ENCODE measurements at places on chromosomes 12 and 14.

DNA sequence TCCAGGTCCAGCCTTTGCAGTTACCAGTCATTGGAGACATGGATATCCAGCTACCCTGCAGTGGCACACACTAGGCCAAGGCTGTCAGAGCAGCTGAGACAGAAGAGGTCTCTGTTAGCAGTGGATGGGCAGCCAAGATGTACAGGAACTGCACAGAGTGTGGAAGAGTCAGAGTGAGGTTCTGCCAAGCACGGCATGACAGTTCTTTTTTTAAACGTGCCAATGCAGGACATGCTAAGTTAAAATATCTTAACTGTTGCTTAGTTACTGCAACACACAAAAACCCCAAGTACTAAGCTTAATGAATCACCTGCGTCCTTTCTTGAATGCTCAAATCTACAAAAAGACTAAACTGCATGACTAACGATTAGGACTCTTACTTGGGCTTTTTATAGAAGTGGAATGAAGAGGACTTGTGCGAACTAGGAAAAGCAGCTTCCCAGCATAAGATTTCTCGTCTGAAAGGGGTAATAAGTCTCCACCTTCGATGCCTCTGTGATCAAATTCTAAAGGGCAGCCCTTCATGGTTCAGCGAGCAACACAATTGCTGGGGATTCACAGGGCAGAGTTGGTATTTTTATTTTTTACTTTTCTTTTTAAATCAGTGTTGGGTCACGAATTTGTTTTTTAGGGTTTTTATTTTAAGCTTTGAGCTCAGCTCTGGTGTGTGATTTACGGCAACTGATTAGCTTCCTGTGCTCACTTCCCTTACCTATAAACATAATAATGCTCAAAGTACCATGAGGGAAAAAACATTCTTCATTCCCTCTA, 20.6 kb downstream of the MAPK1IP1L start:
- DNase-seq: no peak

DNA sequence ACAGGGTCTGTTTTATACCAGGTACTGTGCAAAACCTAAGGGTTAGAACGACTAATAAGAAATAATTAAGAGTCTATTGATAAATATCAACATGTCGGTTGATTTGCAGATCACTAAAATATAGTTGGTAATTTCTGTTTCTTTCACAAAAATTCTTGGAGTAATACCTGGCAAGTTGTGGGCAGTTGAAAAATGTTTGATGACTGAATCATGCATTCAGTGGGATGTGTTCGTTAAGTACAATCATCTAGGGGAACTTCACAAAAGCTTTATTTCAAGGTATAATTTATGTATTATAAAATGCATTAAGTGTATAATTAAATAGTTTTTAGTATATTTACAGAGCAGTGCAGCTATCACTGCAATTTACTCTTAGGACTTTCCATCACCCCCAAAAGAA, 120.0 kb downstream of the KCNA5 start:
- no peak for DNase-seq

DNA sequence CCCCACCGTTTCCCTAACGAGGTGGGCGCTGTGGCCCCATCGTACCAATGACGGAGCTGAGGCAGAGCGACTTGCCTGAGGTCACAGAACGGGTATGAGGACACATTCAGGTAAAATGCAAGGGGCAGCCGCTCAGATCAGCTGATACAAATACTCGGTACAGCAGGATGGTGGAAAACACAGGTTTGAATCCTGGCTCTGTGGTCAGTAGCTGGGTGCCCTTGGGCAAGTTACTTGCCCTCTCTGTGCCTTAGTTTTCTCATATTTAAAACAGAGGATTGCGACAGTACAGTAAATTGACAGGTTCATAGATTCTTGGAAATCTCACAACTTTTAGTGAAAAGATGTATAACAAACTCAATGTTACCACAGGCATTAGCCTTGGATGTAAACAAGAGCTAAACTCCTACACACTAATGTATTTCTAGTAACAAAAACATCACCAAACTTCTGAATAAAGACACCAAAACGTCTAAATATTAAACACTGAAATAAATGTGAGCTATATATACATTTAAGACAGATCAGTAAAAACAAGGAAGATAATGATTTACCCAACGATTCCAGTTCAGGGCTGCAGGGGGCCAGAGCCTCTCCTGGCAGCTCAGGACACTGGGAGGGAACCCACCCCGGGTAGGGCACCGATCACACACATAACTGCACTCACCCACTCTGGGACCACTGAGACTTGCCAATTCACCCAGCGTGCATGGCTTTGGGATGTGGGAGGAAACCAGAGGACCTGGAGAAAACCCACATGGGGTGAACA, 128.4 kb downstream of the RBM19 start:
- no peak for DNase-seq

DNA sequence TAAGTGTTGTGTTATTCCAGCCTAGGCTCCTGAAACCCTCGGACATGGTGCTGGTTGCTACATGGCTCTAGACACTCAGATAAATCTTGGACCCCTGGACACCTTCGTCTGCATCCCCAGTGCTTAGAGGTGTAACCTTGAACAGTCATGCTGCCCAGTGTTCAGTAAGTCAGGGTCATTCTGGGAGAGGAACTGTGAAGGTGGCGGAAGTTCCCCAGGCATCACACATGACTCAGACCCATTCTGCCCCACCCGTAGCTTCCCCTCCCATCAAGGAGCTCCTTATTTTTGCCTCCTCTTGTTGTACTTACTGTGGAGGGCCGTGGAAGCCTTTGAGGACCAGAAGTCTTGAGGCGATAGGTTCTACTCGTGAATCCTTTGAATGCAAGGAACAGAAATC, 18.1 kb upstream of the SSPN start:
- no peak for DNase-seq

DNA sequence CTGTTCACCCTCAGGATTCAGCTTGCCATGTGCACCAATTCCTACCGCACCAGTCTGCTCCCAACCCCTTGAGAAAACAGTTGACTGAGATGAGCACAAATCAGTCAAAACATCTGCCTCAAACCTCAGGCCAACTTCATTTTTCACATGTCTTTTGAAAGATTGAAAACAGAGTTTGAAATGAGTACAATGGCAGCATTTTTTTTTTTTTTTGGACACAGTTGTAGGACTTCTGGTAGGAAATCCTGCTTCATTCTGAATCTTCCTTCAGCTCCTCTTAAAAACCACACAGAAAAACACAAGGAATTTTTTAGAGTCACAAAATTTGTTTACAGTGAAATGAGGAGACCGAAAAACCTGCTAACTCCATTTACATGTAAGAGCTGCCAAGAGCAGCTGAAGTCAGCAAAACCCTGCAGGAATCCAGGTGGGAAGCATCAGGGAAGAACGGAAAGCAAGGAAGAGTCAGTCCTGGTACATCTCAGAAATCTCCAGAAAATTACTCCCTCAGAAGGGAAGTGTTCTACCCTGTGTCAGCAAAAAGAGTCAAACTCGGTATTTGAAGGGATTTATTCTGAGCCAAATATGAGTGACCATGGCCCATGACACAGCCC, 100.3 kb upstream of the TMTC1 start:
- no peak for DNase-seq

DNA sequence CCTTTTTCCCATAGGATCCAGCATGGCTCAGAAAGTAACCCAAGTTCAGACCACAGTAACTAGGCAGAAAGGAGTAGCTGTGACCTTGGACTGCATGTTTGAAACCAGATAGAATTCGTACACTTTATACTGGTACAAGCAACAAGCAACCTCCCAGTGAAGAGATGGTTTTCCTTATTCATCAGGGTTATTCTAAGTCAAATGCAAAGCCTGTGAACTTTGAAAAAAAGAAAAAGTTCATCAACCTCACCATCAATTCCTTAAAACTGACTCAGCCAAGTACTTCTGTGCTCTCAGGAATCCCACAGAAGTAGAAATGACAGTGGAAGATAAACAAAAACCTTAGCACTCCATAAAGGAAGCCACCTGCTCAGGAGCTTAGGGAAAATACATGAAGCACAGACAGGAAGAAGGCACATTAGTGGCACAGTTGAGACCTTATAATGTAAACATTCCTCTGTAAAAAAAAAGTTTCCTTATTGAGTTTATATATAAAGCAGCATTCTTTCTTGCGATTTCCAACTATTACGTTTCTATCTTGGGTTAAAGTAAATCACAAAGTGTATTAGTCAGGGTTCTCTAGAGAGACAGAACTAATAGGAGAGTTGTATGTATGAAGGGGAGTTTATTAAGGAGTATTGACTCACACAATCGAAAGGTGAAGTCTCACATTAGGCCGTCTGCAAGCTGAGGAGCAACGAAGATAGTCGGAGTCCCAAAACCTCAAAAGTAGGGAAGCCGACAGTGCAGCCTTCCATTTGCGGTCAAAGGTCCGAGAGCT, 398.4 kb downstream of the DAD1 start:
- no peak for DNase-seq

DNA sequence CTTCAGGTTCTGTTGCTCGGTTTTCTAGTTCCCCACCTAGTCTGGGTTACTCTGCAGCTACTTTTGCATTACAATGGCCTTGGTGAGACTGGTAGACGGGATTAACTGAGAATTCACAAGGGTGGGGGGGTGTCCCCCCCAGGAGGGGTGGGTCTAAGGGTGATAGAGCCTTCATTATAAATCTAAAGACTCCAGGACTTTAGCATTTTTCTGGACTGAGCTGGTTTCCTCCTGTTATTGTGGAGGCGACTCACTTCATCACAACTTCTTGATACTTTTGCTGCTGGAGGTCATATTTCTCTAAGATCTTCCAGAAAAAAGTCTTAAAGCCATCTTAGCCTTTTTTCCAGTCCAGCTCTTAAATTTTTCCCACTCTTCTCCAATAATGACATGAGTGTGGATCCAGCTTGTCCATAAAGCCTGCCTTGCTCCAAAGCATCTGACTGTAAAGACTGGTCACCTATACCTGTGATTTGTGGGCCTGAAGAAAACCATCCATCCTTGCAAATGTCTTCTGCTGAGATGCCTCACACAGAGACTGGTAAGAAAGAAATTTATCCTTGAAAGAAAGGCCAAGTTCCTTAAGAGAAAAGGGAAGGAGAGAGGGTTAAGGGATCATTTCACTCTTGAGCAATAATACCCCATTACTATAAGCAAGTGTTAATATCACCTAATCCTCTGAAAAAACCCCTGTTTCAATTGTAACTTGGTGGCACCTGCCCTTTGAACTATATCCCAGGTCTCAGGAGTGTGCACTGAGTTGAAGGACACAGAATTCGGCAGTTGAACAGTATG, 19.7 kb upstream of the SLC2A14 start:
- DNase-seq: no peak

DNA sequence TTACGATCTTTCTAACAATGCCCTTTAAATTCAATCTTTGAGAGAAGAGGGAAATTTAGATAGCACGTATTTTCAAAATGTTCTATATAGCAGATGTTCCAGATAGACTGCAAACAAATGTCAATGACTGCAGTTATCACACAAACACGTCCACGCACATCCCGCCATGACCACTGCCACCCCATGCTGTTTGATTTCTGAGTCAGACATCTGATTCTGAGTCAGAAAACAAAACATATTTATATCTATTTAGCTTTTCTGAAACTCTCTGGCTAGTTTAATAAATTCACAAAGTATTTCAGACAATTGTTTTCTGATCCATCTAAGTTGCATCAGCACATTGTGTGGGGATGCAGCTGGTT, 105.9 kb upstream of the BCAT1 start:
- no peak for DNase-seq

DNA sequence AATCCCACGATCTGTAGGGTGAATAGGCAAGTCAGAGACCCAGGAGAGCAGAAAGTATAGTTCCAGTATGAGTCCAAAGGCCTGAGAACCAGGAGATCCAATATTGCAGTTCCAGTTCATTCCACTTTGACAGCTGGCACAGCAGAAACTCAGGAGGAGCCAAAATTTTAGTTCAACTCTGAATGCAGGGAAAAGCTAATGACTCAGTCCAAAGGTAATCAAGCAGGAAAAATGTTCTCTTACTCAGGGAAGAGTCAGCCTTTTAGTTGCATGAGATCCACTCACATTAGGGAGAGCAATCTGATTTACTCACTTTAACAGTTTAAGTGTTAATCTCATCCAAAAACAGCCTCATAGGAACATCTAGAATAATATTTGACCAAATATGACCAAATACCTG, 130.2 kb upstream of the LRFN5 start:
- no peak for DNase-seq

DNA sequence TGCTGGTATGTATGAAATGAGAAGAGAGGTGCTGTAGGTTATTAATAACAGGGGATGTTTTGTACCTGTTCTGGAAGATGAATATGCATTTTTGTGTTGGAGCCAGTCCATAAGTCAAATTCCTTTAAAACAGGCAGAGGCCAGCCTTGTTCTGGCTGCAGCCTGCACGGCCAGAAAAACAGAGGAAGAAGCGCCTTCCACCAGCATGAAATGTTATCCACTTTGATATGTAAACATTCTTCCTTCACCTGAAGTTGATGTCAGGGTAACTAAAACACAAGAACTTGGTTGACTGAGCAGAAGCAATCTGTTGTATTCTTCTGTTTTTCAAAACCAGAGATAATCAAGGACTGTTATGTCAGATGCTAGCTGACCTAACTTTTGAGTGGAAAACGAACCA, 237.9 kb upstream of the PLEKHG7 start:
- no peak for DNase-seq
